Fibroblast of skin of back (primary cell): ENCODE measurements at places on chromosomes 11 and 22.

- DNase-seq, result peak; percentile 15
These were observed 51.8 kb upstream of the LIN7C start for GRCh38 chr11:27558401-27558800.

DNA sequence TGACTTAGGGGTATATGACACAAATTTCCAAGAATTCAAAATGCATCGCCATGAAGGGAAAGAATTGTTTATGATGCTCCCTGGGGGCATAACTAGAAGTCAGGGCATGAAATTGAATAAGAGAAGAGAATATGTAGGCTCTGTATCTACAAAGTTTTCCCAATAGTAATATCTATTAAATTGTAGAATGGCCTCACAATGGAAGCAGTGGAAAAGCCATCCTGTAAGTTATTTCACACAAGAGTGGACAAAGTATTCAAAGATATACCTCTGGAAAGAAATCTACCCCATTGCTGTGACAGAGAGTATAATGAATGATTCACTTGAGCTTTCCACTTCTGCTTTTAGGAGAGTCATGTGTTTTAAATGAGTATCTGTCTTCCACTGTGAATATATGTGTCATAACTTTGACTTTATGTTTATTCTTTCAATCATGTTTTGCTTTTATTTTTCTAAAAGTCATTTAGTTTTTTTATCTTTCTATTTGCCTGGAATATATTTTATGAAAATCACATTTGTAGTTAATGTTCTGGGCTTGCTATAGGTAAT, 65.7 kb upstream of the DDI1 start:
- no peak for DNase-seq

DNA sequence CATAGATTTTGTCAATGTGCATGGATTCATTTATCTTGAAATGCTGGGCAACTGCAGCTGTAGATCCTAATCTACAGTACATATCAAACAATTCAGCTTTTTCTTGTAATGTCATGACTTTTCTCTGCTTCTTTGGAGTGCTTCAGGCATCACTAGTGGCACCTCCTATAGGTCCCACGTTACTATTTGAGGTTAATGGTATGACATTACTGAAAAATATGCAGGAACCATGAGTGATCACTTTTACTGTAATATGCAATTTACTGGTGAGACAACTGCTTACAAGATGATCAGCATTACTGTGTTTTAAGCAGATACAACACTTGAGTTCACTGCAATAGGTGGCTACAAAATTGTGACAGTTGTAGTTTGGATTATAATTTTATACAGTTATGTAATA, 3.0 kb downstream of the CENATAC start:
- DNase-seq, result peak; percentile 39

GRCh38 chr11:94655291-94655690, 88.1 kb downstream of the PIWIL4 start:
- no peak for DNase-seq

DNA sequence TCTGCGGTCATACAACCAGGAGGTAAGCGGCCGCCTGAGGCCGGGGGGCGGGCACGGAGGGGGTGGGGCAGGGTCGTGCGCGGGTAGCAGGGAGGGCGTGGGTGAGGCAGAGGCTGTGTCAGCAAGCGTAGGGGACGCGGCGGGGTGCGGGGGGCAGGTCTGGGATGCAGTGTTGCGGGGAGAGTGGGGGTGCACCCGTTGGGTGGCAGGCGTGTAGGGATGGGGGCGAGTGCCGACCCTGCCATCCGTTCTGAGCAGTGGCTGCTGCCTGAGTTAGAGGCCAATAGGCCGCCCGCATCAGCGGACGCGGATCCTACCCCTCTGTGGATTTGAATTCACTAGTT, 1.4 kb downstream of the RIC8A start:
- DNase-seq, result no peak

DNA sequence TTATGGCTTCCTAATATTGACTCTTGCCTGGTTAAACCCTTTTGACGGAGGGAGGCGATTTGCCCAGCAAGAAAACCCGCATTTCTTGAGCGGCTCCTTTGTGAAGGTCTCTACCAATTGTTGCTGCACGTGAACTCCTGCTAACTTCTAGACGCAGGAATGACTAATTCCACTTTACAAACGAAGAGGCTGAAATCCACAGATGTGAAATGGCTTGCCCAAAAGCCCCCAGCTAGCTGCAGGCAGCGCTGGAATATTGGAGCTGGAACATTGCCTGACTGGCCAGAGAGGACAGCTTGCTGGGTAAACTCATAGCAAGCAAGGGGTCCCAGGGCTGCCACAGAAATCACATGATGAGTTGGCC, 542 bp downstream of the GCAT start:
- DNase-seq, result peak; percentile 26

DNA sequence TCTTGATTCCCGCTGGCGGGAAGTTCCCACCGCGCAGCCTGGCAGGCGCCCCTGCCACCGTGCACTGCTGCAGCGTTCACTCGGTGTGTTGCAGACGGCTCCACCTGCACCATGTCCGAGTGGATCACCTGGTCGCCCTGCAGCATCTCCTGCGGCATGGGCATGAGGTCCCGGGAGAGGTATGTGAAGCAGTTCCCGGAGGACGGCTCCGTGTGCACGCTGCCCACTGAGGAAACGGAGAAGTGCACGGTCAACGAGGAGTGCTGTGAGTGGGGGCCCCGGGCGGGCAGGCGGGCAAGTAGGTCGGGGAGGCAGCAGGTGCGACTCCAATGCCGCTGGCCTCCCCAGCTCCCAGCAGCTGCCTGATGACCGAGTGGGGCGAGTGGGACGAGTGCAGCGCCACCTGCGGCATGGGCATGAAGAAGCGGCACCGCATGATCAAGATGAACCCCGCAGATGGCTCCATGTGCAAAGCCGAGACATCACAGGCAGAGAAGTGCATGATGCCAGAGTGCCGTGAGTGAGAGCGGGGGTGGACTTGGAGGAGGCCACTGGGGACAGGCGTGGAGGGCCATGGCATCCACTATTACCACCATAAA, 99.7 kb downstream of the RRAS2 start:
- DNase-seq, result no peak

- peak; percentile 56 for DNase-seq
These were observed 460 bp downstream of the ZC3H12C start for GRCh38 chr11:110093407-110094297.

- DNase-seq, result no peak
These were observed 135.7 kb downstream of the C11orf91 start for GRCh38 chr11:33564856-33565453.

DNA sequence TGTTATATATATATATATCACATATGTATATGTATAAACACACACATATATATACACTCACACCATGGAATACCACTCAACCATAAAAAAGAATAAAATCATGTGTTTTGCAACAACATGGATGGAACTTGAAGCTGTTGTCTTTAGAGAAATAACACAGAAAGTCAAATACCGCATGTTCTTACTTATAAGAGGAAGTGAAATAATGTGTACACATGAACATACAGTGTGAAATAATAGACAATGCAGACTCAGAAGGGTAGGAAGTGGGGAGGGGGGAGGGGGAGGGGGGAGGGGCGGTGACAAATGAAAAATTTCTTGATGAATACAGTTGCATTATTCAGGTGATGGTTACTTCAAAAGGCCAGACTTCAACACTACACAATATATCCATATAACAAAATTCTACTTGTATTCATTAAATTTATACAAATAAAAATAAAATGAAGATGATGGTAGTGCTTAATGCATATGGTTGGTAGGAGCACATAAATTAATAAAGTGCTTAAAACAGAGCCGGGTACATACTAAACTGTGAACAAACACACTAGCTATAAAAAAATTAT, 5.8 kb upstream of the OR5B2 start:
- no peak for DNase-seq

DNA sequence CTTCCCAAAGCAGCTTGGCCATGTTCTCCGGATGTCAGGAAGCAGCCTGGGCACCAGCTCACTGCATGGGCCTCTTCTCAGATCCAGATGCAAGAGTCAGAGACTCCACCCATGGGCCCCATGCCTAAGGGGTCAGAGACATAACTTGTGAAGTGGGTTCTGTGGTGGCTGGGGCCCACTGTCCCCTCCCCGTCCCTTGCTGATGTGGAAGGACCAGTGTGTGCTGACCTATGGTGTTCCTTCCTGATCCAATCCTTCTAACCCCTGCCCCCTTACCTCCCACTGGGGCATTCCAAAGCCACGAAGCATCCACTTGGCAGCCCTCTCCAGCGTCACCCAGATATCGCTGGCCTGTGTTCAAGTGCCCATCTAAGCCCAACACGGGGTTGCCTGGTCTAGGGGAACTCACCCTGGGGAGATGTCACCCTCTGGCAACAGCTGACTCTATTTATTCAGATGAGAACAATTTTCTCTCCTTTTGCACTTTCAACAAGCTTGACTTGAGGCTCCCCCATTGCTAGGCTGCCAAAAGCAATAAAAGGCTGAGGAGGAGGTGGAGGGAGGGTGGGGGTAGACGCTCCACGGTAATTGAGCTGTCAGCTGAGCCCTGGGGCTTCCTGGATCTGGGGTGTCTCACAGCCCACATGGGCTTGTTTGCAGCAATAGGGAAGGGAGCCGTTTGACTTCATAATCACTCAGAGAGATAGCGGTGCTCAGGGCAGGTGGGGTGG, 158.5 kb downstream of the ADAMTS15 start:
- DNase-seq, result peak; percentile 75

GRCh38 chr11:12430351-12430750, 53.0 kb downstream of the PARVA start:
- DNase-seq, result peak; percentile 48

DNA sequence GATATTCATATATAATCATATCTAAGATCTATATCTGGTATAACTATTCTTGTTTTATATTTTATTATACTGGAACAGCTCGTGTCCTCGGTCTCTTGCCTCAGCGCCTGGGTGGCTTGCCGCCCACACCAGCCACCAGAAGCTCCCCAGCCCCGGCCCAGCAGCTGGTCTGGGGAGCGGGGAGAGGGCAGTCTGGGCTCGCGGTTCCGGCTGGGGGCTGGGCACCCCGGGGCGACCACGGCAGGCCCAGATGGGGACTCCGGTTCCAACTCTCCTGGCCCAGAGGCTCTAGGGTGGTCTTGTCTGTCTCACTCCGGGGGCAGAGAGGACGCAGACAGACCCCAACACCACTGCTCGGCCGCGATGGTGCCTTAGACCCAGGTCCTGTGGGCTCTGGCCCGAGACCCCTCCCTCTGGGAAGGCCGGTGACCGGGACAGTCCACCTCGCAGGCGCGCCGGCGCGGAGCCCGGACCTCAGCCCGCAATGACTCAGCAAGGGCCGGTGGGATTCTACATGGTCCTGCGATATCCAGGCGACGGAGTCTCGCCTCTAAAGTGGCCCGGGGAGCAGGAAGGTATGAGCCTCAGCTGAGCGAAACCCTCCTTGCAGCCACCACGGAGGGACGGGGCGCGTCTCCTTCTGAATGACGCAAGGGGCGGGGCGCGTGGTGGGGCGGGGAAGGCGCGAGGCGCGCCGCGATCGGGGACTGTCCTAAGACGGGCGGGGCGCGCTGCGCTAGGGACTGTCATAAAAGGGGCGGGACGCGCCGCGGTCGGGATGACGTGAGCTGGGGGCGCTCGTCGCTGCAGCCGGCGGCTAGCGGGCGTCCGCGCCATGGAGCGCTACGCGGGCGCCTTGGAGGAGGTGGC, at the start of gene DGCR6:
Gene DGCR6 (plus strand): TSS at position 781 of the 870 bp plus-strand sequence. CDS start 55 bp downstream, at position 836.
- no peak for DNase-seq

GRCh38 chr11:128520888-128521681, 66.3 kb downstream of the ETS1 start:
- DNase-seq, result peak; percentile 37

DNA sequence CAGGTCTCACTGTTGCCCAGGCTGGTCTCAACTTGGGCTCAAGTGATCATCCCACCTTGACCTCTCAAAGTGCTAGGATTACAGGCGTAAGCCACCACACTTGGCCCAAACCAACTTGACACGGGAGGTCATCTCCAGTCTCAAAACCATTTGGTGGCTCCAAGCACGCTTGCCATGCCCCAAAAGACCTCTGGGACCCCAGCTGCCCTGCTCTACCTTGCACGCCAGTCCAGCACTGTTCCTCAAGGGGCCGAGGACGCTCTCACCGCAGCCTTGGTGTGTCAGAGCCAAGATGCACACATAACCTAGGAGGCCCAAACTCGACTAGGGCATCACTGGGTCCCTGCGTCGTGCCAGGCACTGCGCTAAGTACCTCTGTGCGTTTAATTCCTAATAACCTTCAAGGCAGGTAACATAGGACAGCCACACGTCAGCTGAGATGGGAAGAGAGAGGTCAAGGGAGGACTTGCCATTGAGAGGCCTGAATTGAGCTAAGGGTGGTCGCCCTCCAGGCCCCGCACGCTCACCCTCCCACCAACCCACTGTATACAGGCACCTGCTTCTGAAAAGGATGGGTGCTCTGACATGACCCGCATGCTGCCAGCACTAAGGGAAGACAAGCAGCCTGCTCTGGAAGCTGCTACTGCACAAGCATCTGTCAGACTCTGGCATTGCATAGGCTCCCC, 4.6 kb upstream of the GAS2L1 start:
- DNase-seq, result no peak

DNA sequence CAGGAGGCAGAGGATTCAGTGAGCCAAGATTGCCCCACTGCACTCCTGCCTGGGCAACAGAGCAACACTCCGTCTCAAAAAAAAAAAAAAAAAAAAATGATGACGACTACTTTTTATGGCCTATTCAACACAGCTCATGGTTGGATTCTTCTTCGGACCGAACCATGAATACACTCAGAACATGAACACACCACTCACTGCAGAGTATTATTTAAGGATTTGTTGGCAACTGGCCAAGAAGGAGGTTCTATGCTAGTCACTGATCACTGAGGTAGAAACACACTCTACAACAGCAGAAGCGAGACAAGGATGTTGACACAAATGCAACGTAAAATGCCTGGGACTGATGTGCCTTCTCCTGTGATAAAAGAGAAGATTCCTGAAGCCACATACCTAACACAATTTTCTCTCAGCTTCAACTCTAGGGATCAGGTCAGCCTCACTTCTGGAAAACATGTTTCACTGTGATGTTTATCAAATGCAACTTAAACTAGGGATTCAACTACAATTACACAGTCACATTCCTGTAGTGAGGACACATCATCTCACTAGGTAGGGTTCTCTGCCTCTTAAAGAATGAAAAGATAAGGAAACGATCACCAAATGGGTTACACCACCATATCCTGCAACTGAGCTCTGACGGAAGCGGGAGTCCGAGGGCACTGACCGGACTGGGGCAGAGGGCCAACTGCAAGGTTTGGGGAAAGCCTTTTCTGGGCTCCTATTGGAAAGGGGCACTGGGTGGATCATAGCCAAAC, 82.5 kb downstream of the SGSM3 start:
- no peak for DNase-seq
